ENCODE measurements at places on chromosomes 2 and 18.

GRCh38 chr18:77086656-77087392 is 45.8 kb downstream of the MBP start:
- DNase-seq, result no peak

GRCh38 chr2:167784084-167784425 is 463.3 kb downstream of the STK39 start:
- no peak for DNase-seq

GRCh38 chr18:56246916-56247315 is 391.5 kb downstream of the TXNL1 start:
- no peak for DNase-seq

DNA sequence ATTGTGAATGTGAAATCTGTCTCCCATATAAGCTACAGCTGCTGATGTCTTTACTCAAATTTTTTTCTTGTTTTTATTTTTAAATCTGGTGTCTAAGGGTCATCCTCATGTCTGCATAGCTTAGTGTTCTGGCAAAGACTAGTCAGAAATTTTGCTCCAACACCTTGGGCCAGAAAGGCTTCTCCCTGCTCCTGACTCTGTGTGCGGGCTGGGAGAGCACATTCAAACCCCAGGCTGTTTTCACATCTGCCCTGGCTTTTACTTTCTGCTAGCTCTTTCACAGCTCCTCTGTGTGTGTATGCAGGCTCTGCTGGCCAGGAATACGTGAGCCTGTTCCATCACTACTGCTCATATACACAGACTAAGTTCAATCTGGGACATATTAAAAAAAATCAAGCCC is 102.9 kb upstream of the RIOK3 start:
- DNase-seq, result no peak

DNA sequence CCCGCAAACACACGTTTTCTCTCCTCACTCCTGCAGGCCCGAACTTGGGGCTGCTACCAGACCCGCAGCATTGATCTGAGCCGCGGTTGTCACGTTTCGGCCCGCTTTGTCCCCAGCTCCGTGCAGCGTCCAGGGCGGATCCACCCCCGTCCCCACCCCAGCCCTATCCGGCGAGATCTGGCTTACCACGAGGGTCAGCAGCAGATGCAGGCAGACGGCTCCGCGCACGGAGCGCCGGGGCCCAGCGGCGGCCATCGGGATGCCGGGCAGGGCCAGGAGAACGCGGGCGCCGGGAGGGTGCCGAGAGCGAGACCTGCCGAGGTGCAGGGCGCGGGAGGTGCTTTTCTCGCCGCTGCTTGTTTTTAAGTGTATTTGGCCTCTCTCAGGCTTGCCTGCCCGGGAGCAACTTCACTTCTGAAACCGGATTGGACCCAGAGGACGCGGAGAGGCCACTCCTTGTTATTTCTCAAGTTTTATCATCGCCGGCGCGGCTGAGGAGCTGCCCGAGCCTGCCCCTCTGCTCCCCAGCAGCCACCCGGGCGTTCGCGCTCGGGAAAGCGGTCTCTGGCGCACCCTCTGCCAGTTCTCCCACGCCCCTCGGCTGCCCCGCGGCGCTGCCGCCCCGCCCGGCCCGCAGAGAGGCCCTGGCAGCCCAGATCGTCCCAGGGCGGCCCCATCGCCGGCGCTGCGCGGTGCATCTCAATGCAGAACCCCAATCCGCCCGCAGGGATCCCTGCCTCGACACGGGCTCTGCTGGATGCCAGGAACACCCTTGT is at the start of gene DSC3:
TSS of gene DSC3 (minus strand) at position 337 of the 776 bp plus-strand sequence. CDS start at position 255, 82 bp downstream.
- no peak for DNase-seq

DNA sequence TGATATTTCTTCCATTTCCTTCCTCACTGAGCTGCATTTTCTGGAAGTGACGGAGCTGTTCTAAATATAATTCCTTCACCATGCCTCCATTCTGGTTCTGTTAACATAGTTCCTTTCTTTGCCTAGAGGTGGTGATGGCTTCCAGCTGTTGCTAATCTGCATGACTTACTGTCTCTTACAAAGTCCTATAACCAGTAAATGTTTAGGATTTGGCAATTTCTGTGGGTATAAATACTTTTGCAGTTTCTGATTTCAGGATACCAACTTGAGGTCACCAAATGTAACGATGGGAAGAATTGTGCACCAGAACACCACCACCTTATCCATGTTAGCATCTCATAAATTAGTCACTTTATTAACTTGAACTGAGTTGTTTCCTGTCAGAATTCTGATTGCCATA is 101.7 kb upstream of the FN1 start:
- DNase-seq, result no peak

DNA sequence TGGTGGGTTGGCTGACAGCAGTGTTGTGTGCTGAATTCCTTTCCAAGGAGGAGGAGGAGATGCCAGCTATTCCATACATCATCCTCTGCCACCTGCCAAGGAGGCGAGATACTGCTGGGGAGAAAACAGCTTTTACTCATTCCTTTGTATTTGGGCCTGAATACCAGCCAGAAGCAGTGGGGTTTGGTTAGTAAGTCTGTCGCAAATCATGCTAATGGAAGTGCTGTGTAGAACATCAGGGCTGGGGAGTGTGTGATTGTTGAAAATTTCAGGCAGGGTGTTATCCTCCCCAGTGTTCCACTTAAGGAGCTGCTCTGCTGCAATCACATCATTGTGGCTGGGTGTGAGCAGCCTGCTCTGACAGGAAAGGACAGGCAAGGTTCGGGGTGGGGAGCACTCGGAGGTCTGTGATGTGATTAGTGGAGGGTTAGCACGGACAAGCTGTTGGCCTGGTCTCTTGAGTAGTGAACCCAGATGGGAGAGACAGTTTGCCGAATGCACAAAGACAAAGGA is 128.2 kb upstream of the DLX2 start:
- no peak for DNase-seq

GRCh38 chr2:225494100-225494459 is 94.6 kb downstream of the NYAP2 start:
- no peak for DNase-seq

GRCh38 chr2:187655001-187655400 is 100.8 kb upstream of the TFPI start:
- no peak for DNase-seq

DNA sequence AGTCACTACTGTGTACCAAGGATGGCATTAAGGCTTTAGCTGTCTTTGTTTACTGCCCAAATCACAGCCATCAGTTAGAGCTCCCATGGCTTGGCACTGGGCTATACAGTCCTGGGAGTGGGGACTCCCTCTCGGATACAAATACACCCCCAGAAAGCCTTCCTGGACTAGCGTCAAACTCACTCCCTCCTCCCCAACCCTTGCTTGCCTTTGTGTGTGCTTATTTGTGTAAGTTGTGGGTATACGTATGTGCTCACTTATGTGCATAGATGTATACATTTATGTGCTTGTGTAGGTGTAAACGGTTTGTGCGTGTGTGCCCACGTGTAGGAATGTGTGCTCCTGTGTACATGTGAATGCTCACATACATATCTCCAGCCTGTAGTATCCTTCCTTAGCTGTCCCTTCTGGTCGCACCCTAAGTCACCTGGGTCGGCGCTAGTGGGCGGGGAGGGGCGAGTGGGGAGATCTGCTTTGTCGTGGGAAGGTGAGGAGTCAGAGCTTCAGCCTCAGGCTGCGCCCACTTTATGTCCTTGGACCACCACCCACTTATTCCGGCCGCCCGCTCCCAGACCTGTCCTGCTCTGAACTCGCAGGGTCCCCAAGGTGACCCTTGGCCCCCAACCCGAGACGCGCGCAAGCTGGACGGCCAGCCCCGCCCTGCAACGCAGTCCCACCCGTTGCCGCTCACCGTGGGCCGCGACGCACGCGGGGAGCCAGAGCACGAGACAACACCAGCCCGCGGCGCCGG is 461 bp downstream of the PRADC1 start:
- no peak for DNase-seq

DNA sequence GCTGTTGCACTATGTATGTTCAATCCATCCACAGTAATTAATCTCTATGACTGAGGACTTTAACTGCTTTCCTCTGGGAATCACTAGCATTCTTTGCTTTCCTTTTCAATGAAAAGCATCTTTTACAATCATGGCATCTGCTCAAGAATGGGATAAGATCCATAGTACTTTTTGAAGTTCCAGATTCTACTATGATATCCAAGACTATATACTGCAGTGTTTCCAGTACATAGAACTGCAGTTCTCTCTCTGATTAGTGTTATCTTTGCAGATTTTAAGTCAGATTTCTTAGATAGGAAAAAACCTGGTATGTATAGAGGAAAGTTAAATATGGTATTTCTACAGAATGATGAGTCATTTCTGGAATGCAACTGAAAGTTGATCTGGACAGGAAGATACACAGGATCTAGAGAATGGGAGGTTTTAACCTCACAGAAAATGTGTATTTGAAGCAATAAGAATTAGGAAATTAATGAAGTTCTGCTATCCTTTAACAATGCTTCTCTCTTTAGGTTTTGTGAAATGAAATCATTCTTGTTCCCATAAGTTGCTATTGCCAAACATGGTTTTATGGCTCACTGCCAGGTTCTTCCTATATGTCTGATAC is 670.7 kb downstream of the ERBB4 start:
- DNase-seq, result no peak

- no peak for DNase-seq
These were observed 8.4 kb upstream of the HIBCH start for GRCh38 chr2:190327867-190328572.

DNA sequence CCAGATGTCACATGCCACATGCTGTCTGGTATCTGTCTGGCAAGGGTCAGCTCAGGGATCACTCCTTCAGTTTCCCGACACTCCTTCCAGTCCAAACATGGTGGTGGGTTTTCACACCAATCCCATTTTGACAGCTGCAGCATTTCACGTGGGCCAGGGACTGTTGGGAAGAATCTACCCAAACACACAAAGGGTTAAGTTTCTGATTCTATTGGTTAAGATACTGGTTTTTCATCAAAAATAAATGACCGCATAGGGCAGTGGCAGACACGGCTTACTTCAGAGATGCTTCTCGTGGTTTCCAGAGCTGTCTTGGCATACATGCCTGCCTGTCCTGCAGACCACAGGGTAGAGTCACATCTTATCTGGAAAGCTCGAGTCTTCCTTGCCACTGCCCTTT is 79.7 kb downstream of the PSMG2 start:
- no peak for DNase-seq

DNA sequence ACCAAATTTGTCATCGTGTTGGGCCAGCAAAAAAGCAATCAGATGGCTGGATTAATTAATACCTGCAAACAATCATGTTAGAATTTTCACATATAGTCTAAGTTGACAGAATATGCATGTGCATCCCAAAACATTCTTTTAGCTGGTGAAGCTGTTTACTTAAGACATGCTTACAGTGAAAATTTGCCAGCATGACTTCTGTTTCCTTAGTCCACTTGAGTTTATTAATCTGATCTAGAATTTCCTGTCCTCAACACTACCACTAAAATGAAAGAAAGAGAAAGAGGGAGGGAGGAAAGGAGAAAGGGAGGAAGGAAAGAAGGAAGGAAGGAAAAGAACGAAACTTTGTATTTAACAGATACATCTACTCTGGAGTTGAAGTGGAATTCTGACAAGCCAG is 2109.9 kb upstream of the PIK3C3 start:
- DNase-seq, result no peak

DNA sequence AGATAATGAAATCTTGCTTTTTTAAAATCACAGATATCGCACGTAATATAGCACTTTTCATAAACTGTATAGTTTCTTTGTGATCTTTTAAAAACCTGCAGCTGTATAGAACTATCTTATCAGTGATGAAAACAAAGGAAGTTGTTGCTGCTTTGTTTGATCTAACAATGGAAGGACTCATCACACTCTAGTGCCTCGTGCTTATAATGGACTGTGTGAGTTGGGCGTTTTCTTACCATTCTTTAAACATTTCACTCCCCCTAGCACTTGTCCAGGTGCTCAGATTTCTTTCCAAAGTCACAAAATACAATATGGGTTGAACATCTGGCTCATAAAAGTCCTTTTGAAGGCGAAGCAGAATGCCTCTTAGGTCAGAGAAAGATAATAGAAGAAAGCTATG is 94.8 kb upstream of the SPATS2L start:
- DNase-seq, result no peak

- no peak for DNase-seq
These were observed 72.2 kb downstream of the COA5 start for GRCh38 chr2:98535971-98536677.

DNA sequence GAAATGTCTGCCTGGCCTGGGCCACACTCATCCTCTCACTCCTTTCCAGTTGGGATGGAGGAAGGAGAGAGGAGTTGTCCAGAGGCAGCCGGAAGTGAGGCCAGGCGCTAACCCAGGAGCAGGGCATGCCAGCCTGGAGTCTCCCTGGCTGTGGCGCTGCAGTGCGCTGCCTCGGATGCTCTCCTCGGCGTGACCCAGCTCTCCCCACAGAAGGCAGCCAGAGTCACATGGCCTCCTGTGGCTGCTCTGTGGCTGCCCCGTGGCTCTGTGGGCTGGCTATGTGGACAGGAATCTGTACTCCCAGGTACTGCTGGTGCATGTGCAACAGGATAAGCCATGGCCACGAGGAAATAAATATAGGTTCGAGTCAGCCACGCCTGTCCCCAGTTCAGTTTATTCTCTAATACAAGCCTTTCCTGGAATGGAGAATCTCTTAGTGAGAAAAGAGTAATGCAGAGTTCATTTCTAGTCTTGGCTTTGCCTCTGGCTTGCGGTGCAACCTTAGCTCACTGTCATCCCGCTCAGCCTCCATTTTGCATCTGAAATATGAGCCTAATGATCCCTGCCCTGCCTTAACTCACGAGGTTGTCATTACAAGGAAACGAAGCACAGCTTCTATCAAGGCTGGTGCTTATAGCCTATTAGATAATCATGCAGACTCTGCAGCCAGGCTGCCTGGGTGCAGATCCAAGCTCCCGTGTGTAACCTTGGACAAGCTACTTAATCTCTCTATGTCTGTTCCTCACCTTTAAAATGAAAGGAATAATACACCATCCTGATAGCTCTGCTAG is 106.3 kb downstream of the ANTXR1 start:
- no peak for DNase-seq

- no peak for DNase-seq
These were observed 494 bp upstream of the RBM45 start for GRCh38 chr2:178111743-178112142.

DNA sequence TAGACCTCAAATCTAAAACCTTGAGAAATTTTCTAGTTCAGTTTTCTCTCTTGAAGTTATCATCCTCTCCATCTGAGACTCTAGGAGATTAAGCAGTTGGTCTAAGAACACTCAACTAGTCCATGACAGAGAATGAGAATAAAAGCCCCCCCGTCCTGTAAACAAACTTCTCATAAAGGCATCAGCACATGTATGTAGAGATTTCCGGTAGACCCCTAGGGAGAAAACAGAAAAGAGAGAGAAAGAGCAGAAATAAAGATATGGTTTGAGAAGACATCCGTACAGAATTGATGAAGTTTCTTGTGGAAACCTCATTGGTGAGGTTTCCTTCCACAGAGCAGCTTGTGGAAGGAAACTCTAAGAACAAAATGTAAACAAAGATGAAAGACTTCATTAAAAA is 3.2 kb upstream of the GPR155 start:
- DNase-seq, result no peak
